GM04504 (cell line): ENCODE measurements at places on chromosomes 3 and 15.

DNA sequence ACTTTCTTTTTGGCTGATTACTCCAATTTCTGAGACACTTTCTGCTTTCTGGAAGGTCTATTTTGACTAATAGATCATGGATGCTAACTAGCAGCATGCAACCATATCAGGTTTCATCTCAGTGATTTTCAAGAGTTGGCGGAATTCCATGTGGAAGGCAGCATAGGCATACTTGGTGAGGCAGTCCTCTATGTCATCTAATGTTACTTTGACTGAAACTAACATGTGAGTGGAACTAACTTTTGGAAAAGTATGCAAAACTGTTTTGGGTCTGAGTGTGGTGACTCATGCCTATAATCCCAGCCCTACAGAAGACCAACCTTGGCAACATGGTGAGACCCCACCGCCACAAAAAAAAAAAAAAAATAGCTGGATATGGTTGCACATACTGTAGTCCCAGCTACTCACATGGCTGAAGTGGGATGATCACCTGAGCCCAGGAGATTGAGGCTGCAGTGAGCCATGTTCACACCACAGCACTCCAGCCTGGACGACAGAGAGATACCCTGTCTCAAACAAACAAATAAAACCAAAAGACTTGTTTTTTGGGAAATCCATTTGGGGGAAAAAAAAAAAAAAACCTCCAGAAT lies 1033.7 kb downstream of the ROBO1 start:
- DNase-seq = peak; percentile 54

GRCh38 chr15:39099524-39099923 lies 481.4 kb upstream of the THBS1 start:
- DNase-seq = no peak

GRCh38 chr3:147620906-147621305 lies 211.7 kb downstream of the ZIC1 start:
- no peak for DNase-seq

DNA sequence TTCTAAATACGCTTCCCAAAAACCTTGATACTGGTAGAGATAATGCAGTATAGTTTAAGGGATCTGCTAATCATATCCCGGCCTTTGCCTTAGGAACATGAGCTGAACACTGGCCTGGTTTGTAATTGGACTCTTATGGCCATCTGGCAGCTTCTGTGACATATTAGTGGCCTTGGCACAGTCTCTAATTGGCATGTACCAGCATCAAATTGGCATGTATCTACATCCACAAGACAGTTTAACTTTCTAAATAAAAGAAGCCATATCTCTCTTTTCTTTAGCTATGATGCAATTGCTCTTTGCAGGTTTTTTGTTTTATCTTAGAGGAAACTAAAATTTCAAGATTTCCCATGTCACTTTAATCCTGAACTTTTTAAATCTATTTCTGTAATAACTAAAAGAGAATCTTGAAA lies 44.6 kb upstream of the FILIP1L start:
- DNase-seq = no peak

DNA sequence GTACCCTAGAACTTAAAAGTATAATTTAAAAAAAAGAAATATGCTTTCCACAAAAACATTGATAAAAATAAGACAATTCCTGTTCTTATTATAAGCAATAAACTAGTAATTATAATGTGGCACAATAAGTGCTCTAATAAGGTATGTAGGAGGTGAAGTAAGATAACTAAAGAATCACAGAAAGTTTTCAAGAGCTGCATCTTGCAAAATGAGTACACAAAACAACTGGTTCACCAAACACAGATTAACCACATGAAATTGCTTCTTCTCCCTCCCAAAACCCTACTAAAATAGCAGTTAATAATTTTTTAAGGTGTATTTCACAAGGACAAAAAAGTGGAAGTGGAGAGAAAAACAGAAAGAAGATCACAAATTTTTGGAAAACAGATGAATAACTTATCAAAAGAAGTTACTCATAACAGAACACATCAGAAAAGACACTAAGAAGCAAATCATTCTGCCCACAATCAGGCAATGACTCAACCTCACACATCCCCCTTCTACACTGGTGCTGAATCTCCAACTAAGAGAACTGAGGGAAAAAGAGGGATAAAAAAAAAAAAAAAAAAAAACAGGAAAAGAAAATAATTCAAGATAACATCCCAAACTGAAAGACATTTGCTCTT lies 64.2 kb downstream of the TBC1D5 start:
- no peak for DNase-seq

GRCh38 chr15:99452010-99452409 lies 113.8 kb upstream of the MEF2A start:
- DNase-seq = no peak

GRCh38 chr3:159091936-159092335 lies 290.1 kb downstream of the MFSD1 start:
- DNase-seq = no peak

- no peak for DNase-seq
Measured at GRCh38 chr3:8870134-8870533, 93.1 kb downstream of the RAD18 start.

DNA sequence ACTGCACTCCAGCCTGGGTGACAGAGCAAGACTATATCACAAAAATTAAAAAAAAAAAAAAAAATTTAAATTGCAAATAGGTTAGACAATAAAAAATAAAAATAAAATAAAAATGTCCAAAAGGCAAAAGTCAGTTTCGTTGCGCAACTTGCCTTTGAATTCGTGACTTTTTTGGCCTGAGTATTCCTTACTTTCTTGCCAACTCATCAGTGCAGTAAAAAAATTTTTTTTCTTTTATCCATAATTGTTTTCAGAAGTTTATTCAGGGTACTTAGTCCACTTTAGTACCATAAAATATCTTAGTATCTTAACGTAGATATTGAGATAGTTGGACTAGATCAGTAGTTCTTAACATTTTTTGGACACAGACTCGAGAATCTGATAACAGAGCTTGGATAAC lies 22.4 kb upstream of the CILP start:
- DNase-seq = no peak

- no peak for DNase-seq
Measured at GRCh38 chr15:51669381-51669780, 11.9 kb upstream of the SCG3 start.

DNA sequence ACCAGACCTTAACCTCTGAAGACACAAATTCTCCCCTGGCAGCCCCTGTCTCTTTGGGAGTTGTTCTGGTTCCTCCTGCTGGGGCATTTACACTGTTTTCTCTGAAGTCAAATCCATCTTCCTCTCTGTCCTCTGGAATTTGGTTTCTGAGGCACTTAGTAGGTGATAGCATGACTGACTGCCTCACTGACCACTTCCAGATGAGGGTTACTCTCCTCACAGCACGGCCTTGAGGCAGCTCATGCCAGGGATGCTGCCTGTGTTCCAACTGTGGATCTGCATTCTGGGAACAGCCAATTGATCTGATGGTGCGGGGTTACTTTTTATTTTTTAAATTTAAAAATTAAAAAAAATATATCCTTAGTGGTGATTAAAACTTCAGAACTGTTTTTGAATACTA lies 140.9 kb upstream of the ROPN1 start:
- no peak for DNase-seq

GRCh38 chr3:97687734-97688133 lies 76.8 kb upstream of the ARL6 start:
- no peak for DNase-seq

GRCh38 chr15:69475769-69476358 lies 23.2 kb downstream of the RPLP1 start:
- peak; percentile 47 for DNase-seq

DNA sequence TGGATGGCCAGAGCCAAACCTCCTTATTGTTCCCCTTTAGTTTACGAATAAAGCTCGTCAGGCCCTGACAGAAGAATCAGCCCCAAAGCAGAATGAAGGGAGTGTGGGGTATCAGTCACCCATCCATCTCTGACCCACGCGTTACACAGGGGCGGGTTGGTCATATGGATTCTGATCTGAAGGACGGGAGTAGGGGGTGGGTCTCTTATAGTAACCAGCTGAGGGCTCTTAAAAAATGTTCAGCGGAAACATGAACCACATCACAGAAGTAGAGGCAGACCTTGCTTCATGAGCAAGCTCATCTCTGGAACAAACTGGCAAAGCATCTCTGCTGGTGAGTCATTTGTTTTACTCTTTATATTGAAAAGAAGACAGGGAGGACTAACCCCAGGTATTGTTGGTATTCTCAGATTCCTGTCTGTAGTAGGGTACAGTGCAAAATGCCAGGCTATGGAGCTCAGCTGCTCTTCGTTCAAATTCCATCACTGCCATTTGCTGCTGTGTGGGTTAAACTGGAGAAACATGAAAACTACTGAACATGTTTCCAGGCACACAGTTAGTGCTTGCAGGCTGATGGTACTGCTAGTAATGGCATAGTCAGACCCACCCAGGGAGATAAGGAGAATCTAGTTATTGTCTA lies at the start of gene CXCR6:
Gene CXCR6, plus strand, starts transcription at position 258 of the 640 bp plus-strand sequence. CDS start 3,018 bp downstream, outside the sequence.
- no peak for DNase-seq

DNA sequence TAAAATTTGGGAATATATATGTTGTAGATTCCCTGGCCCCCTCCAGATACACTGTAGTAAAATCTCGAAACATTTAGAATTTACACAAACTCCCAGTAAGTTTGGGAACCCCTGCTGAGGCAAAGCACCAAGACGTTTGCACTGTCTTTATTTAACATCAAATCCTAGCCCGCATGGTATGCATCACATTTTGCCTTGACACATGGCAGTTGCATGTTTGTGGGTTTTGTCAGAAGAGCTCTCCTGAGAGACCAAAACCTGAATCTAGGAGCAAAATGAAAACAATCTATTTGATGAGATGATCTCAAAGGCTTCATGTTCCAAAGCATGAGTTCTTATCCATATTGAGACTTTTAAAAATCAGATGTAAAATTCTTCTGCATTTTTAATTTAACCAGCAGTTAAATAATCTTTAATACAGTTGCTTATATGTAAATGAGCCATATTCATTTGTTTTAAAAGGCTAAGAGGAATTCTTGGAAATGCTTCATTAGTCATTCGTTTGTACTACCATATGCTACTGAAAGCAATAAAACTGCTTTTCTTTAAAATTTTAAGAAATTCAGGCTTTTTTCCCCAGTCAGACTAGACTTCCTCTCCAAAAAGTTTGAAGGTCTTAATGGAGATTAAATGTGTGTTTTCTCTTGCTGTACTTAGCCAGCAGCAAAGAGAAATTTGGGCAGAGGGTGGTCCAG lies 105.2 kb upstream of the BOC start:
- no peak for DNase-seq

DNA sequence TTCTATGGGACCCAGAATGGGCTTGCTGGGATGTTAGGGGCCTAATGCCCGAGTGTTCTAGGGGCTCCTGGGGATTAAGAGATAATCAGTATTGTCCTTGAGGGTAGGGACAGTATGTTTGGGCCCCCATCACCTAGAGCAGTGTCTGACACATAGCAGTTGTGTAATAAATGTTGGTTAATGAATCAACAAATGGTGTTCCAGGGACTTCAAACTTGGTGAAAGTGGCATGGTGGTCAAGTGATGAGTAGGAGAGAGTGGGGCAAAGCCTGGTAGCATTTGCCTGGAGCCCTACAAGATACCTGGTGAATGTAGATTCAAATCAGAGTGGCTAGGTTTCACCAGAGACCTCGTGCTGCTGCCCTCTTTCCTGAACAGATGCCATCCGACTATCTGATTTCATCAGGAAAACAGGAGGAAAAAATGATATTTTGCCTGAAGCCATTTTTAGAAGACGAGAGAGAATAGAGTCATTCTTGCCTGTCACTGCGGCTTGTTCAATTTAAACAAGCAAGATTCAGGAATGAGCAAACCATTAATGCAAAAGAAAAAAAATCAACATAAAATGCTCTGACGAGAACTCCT lies 117.3 kb downstream of the RPL22L1 start:
- DNase-seq = no peak

DNA sequence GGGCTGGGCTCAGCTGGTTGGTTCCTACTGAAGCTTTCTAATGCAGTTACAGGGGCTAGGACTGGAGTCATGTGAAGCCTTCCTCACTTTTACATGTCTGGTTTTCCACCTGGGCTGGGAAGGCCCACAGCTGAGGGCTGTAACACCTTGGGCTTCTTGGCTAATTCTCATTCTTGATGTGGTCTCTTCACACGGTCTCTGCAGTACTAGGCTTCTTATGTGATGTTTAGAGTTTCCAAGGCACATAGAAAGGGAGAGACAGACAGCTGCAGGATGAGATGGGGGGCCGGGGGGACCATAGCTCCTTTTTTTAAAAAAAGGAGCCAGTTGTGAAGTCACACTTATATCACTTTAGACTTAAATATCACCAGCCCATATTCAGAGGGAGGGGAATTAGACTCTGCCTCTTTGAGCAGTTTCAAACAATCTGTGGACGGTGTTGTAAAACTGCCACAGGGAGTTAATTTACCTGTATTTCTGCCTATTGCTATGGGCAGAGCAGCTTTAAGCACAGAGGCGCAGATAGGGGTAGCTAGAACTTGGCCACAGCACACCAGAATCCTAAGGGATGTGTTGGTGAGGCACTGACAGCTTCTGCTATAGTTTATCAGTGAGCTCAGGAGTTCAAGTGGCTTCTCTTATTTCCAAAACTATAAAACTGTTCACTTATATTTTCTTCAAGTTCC lies 46.7 kb downstream of the NKIRAS1 start:
- no peak for DNase-seq

GRCh38 chr3:148955544-148956346 lies 35.6 kb upstream of the GYG1 start:
- peak; percentile 88 for DNase-seq

DNA sequence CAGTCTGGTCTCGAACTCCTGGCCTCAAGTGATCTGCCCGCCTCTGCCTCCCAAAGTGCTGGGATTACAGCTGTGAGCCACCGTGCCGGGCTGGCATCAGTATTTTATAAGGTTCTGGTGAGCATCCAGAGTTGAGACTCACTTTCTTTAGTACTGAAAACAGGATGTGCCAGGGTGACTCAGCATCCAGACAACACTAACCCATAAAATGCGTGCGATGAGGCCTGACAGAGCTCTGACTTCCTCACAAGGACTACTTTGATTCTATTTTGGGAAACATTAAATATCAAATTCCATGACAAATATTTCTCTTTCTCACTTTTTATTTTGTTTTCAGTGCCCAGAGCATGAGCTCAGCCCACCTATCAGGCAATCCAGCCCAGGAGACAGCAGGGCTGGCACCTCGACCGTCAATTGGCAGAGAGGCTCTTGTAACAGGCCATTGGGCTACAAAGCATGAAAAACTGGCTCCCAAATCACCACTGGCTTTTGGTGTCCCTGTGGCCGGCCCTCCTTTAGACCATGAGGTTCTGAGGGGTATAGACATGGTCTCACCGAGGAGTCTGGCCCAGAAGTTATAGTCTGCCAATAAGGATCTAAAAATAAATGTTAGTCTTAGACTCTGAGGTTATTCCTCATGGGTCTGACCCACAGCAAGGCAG lies 75.0 kb downstream of the FEM1B start:
- DNase-seq = peak; percentile 93

DNA sequence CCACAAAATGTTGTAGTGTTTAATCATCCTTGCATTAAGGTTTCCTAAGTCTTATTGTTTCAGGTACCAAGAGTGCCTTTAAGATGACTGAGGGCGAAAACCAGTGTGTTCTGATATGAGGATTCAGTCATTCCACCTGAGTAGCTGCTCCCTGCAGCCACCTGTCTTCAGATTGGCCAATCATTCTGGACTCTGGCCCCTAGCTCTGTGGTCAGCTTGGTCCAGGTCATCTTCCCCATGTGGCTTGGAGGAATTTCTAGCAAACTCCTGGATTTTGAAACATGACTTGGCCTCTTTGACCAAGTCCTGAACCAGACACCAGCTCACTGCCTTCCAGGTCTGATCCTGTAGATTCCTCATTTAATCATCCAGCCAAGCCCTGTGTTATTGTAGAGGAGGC lies 7.8 kb upstream of the SLC7A14 start:
- no peak for DNase-seq
